ENCODE measurements at places on chromosomes 1 and 21.

GRCh38 chr1:12582649-12583048 is 35.4 kb downstream of the DHRS3 start:
- no peak for DNase-seq

DNA sequence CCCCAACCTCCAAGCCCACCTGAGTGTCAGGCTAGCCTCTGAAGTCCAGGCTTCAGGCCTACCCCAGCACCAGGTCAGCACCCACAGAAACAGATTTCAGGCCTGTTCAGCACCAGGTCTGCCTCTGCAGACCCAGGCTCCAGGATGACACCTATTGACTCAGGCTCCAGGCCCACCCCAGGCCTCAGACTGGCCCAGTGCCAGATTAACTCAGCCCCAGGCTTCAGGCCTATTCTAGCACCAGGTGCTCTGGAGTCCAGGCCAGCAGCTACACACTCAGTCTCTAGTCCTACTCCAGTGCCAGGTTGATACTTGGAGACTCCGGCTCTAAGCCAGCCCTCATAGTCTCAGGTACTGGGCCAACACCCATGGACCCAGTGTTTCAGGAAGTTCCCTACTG is 541.7 kb upstream of the PBX1 start:
- DNase-seq, result no peak

DNA sequence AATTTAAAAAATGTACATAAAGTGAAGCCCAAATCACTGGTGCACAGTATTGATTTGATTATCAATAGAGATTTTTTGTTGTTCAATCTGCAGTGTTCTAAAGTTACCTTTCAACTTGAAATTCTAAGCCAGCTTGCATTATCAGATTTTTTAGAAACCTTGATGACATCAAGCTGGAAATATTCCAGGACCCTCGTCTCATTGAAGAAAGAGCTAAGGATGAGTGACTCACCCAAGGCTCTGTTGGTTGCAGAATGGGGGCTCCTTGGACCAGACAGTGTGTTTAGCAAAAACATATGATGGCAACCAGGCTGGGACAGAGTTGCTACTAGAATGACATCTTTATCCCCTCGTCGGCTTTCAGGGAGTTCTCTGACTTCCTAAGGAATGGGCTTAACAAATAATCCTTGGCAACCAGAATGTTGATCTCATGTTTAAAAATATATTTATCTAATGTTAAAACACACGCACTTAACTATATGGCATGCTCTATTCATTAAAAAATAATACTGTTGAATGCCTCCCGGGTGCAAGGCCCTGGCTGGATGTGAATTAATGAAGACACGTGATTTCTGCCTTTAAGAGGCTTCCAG is 79.7 kb downstream of the RUNX3 start:
- DNase-seq, result no peak

GRCh38 chr1:12447849-12448312 is 170.1 kb downstream of the DHRS3 start:
- DNase-seq, result no peak

- no peak for DNase-seq
These were observed 185.3 kb downstream of the RERE start for GRCh38 chr1:8632102-8632501.

GRCh38 chr21:43376478-43376882 is 50.5 kb downstream of the SIK1 start:
- DNase-seq, result no peak

DNA sequence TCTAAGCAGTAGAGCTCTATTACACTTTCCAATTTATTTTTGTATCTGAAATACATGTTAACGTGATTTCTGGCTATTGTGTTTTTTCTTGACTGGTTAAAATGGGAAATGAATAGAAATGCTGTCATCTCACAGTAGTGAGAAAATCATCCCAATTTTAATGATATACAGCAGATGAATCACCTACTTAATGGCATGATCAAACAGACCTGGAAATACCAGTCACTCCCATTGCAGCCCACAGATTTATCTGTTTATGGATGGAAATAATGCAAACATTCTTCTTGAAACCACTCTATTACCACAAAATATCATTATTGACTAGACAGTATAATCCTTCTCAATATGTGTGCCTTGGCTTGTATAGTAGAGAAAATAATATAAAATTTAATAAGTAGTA is 497.8 kb upstream of the ADAMTS5 start:
- DNase-seq, result no peak

DNA sequence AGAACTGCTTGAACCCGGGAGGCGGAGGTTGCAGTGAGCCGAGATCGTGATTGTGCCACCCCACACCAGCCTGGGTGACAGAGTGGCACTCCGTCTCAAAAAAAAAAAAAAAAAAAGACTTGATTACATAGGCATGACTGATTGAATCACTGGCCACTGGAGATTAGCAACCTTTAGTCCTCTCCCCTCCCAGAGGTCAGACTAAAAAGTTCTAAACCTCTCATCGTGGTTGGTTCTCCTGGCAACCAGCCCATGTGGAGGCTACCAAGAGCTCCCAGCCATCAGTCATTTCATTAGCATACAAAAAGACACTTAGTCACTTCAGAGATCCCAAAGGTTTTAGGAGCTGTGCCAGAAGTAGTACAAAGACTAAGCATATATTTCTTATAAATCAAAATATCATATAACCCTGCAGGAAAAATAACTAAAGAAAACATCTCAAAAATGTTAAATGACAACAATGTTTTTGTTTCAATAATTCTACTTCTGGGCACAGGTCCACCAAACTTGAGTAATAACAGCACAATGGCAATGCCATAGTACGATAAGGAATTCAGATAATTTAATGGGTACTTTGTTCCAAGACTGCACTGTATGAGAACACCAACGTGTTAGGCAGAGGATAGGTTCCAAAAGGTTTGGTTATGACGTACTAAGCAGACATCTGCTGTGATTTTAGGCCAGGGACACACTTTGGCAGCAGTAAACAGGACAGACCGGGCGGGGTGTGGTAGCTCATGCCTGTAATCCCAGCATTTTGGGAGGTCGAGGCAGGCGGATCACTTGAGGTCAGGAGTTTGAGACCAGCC is 18.1 kb downstream of the USP48 start:
- peak; percentile 43 for DNase-seq

GRCh38 chr1:11722538-11722937 is 13.4 kb upstream of the AGTRAP start:
- DNase-seq, result no peak

- no peak for DNase-seq
These were observed 488.0 kb downstream of the LMO4 start for GRCh38 chr1:87816646-87817045.

- DNase-seq, result no peak
These were observed 14.8 kb downstream of the IBA57 start for GRCh38 chr1:228180271-228180958.

- no peak for DNase-seq
These were observed 12.4 kb downstream of the TFF3 start for GRCh38 chr21:42302794-42303193.

DNA sequence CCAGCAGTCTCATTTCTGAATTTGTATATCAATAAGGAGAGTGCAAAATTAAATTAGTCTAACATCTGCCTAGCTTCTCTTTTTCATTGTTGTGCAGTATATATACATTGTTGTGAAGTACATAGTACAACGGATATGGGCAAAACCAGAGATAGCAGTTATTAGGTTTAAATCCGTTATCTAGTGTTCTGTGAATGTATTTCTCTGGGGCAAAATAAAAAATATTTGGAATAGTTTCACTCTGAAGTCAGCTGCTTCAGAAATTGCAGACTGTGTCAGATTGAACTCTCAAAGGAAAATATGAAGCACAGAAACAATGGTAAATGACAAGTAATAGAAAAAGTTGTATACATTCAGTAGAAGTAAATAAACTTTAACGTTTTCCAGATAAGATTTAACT is 836.5 kb upstream of the CXADR start:
- no peak for DNase-seq

DNA sequence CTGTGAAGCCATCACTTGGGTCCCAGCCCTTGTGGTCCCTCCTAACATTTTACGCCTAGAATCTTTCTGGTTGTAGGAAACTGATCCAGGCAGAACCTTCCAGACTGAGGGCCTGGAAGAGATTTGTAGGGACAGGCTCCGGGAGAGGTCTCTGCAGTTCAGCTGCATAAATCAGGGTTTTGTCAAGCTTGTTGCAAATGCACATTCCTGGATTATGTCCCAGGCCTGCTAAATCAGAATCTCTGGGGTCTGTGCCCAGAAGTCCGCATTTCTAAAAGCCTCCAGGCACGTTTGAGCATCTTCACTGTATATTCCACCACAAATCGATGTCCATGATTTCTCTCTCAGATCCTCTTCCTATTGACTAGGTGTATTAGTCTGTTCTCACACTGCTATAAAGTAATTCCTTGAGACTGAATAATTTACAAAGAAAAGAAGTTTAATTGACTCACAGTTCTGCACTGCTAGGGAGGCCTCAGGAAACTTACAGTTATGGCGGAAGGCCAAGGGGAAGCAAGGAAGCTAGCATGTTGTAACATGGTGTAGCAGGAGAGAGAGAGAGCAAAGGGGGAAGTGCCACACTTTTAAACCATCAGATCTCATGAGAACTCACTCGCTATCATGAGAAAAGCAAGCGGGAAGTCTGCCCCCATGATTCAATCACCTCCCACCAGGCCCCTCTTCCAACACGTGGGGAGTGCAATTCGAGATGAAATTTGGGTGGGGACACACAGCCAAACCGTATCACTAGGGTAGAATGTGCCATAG is 1.2 kb upstream of the FHAD1 start:
- DNase-seq, result peak; percentile 25

DNA sequence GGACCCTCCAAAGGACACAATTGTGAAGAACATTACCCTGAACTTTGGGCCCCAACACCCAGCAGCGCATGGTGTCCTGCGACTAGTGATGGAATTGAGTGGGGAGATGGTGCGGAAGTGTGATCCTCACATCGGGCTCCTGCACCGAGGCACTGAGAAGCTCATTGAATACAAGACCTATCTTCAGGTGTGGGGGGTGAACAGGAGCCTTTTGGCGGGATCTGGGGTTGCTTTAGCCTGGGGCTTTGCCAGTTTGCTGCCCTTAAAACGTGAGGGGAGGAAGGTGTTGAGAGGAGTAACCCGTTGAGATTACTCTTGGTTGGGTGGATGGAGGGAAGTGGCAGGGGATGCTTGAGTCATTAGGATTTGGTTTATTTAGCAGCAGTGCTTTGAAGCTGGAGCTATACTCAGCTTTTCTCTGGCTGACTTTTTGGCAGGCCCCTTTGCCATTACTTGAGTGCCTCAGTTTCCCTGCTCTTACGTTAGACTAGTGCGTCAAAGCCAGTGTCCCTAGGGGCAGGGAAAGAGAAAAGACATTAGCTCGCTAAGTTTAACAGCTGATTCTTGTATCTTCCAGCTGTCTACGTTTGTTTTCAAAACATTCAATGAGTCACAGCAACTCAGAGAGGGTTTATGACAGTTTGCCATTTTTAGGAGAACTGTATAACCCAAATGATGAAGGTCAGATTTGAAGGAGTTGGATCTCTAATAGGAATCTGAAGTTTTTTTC is 4.4 kb downstream of the NDUFS2 start:
- peak; percentile 44 for DNase-seq

DNA sequence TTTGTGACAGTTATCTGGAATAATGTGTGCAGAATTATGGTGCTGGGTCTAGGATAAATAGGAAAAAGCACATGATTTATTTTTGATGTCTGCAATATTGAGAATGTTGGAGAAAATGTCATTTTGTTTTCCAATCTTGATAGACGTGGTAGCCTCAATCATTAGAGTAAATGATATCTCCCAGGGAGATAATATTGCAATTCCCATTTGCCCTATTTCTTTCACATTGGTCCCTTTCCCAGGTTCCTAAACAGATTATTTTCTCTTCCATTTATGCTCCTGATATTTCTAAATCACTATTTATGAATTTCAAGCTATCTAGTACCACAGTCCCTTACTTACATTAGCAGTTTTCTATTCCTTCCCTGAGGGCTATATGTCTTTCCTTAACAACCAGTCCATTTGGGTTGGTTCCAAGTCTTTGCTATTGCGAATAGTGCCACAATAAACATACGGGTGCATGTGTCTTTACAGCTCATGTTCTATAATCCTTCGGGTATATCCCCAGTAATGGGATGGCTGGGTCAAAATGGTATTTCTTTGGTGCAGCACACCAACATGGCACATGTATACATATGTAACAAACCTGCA is 447.3 kb downstream of the PLA2G4A start:
- DNase-seq, result no peak

DNA sequence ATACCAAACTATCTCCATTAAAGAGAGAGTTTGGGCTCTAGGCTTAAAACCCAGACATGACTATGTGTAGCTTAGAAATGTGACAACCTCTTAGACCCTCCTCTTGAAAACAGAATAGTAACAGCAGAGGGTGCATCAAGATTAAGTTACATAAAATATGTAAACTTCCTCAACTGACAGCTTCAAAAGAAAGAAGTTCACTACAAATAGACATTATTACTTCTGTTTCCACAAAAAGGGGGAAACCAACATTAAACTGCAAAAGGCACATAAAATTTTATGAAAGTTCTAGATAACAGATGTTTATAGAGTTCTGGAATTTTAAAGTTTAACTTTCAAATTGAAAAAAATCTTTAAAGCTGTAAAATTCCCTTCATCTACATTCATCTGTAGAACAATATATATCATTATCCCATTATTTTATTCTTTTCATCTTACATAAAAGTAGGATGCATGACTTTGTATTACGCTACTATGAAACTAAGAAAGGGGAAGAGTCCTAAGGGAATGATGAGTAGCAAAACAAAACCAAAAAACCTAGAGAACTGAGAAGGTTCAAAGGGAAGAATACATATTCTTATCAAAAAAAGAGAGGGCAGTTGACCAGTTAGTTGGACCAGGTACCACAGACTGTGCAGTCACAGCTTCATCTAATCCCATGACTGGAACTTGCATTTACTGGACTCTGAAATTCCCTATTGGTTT is 177.0 kb downstream of the SIPA1L2 start:
- no peak for DNase-seq

- no peak for DNase-seq
These were observed 178.9 kb downstream of the DHRS3 start for GRCh38 chr1:12439073-12439472.

DNA sequence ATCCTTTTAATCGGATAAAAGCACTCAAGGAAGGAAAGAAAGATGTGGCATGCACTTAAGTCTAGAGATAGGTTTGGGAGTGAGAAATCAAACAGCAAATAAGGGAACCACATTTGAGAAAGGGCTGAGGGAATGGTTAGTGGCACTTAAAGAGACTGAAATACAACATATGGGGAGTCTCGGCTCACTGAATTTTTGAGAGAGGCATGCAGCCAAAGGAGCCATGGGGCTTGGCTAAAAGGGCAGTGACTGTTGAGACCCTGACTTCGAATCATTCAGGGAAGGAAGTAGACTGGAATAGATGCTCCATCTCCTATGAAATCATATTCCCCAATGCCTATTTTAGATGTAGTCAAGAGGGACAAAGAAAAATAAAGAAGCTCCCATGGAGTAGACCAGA is 58.3 kb upstream of the HAO2 start:
- DNase-seq, result no peak

GRCh38 chr1:222843469-222844410 is 28.9 kb downstream of the DISP1 start:
- DNase-seq, result no peak

- DNase-seq, result no peak
These were observed 42.5 kb downstream of the PRDM16 start for GRCh38 chr1:3111348-3112021.

- DNase-seq, result no peak
These were observed 758 bp downstream of the DEPDC1 start for GRCh38 chr1:68495968-68496679.

- DNase-seq, result no peak
These were observed 56.0 kb downstream of the PRDM15 start for GRCh38 chr21:41823166-41823565.
